Glomerular endothelial cell (primary cell): ENCODE measurements at places on chromosomes 12 and 14. TPM values are rescaled to one million over a fixed set of nuclear protein-coding genes. Genes with fewer than 3 reads are reported as not detected.

- DNase-seq: no peak
Measured at GRCh38 chr12:9221483-9221882, 13.3 kb upstream of the PZP start.

DNA sequence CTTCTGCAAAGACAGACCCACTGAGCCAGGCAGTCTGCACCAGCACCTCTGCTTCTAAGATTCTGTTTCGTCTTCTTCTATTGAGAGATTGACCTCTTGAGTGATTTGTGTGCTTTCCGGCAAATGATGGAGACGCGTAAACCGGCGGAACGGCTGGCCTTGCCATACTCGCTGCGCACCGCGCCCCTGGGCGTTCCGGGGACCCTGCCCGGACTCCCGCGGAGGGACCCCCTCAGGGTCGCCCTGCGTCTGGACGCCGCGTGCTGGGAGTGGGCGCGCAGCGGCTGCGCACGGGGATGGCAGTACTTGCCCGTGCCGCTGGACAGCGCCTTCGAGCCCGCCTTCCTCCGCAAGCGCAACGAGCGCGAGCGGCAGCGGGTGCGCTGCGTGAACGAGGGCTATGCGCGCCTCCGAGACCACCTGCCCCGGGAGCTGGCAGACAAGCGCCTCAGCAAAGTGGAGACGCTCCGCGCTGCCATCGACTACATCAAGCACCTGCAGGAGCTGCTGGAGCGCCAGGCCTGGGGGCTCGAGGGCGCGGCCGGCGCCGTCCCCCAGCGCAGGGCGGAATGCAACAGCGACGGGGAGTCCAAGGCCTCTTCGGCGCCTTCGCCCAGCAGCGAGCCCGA, 703 bp downstream of the ASCL4 start:
- no peak for DNase-seq

DNA sequence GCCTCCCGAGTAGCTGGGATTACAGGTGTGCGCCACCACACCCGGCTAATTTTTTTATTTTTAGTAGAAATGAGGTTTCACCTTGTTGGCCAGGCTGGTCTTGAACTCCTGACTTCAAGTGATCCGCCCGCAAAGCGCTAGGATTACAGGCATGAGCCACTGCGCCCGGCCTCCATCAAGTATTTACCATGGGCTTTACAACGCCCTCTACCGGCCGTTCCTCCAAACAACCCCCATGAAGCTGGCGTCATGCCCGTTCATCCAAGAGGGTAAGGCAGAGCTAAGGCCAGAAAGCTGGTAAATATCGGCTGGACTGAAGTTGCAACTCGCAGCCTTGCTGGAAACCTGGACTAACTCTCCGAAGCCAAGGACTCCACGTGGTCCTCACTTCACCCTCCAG, 41.6 kb downstream of the RNF34 start:
- no peak for DNase-seq

Gene DBX2
- not detected in 2 replicates for total RNA-seq

Gene DICER1
- total RNA-seq: 22.8 and 46.7 TPM in 2 replicates

Gene PMCH
- total RNA-seq: not detected in 2 replicates

Gene MGAT4C
- total RNA-seq: 0.05 and 0.47 TPM in 2 replicates

DNA sequence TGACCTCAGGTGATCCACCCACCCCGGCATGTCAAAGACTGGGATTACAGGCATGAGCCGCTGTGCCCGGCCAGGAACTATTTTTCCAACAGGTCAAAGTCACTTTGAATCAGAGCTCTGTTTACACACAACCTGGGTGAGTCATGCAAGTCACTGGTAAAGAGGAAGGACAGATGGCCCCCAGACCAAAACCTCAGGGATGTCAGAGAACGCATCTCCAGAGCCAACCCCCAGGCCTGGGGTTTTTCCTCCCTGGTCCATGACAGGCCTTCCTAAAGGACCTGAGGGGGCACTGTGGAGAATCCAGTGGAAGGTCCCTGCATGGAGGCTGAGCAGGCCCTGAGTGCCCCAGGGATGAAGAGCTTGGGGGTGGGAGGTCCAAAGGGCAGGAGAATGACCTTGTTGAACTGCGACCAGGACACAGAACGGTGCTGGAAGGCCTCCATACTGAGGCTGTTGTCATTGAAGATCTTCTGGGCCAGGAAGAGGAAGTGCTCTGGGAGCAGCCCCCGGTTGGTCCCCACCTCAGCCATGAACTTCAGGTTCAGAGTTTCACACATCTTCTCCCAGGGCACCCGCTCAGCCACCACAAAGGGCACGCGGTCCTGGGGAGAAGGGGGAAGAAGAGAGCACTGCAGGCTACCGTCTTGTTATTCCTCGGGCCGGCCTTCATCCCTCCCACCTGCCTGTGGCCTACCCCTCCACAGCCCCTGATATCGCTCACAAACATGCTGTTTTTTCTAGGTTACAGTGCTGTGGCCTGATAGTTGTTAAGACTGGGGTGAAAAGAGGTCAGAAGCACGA, 9.1 kb downstream of the STAT6 start:
- DNase-seq: no peak

Gene PDE3A
- total RNA-seq: 2.0 and 9.9 TPM in 2 replicates
